NCI-H2081 treated with DMSO at 0.1 percent for 48 hours (cell line): ENCODE measurements at places on chromosomes 13 and 19.

- no peak for DNase-seq
Measured at GRCh38 chr19:30556230-30556711, 184.1 kb downstream of the ZNF536 start.

- no peak for DNase-seq
Measured at GRCh38 chr19:50759886-50760285, 10.4 kb upstream of the GPR32 start.

- DNase-seq = no peak
Measured at GRCh38 chr13:75365724-75366173, 116.2 kb downstream of the TBC1D4 start.

GRCh38 chr13:92954746-92955145 is 271.9 kb upstream of the GPC6 start:
- no peak for DNase-seq

- no peak for DNase-seq
Measured at GRCh38 chr13:111202156-111202621, 87.1 kb downstream of the ARHGEF7 start.

GRCh38 chr13:98309569-98310335 is 132.7 kb upstream of the RNF113B start:
- DNase-seq = no peak

- DNase-seq = no peak
Measured at GRCh38 chr19:29528350-29528945, 2.7 kb downstream of the VSTM2B start.

DNA sequence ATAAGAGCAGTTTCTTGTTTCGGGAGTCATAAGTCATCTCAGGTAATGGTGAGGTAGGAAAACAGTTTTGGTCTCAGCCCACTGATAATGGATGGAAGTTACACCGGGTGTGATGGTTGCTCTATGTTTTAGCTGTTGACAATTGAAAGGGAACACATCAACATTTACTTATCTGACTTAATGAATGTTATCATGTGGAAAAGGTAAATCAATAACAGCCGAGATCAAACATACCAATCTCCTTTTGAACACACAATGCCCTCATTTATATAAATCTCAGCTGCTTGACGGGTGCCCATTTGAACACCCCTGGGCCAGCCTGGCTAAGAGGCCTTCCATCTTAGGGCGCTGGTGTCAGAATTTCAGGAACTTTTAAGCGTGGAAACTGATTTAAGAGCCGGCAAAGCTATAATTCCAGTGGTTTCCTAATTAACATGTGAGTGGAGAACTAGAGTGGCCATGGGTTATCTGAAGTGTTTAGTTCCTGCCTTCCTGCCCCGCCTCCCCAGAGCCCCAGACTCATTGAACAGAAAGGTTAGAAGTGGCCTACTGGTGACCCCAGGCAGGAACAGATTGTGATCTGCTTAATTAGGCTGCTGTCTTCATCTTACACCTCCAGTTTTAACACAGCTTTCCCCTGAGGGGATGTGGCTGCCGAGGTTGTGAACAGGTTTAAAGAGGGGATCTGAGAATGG is 572.7 kb downstream of the FGF9 start:
- no peak for DNase-seq

DNA sequence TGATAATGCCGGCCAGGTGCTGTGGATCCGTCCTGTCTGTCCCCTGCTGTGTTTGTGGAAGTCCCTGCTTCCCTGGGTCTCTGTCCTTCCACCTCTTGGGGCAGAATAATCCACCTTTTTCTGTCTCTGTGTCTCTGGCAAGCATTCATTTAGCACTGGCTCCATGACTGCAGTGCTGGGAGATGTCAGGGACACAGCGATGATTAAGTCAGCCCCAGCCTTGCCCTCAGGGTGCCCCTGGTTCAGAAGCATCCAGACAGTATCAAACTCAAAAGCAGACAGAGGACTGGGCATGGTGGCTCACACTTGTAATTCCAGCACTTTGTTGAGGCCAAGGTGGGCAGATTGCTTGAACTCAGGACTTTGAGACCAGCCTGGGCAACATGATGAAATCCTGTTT is 1.5 kb downstream of the HIPK4 start:
- no peak for DNase-seq

GRCh38 chr13:38755793-38756192 is 68.9 kb downstream of the FREM2 start:
- DNase-seq = peak; percentile 48

- DNase-seq = no peak
Measured at GRCh38 chr19:29247872-29248271, 34.9 kb upstream of the UQCRFS1 start.

GRCh38 chr13:89490661-89491060 is 1819.5 kb downstream of the SLITRK5 start:
- no peak for DNase-seq

DNA sequence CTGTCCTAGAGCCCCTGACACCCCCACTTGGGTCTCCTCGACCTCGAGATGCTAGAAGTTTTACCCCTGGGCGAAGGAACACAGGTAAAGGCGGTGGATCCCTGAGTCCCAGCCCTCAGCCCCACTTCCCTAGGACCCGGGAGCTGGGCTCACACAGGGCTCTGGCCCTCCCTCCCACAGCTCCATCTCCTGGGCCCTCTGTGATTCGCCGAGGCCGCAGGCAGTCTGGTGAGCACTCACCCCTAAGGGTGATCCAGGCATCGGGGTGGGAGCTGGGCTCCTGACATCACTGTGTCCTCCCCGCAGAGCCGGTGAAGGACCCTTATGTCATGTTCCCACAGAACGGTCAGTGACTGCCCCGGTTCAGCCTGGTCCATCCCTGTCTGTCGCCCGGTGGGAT is 8.3 kb downstream of the PLEKHG2 start:
- DNase-seq = no peak

- no peak for DNase-seq
Measured at GRCh38 chr19:14683439-14683838, 6.4 kb upstream of the ZNF333 start.

GRCh38 chr13:86282442-86282841 is 483.2 kb upstream of the SLITRK6 start:
- DNase-seq = no peak

- DNase-seq = no peak
Measured at GRCh38 chr13:46587807-46588418, 34.9 kb downstream of the LRCH1 start.

DNA sequence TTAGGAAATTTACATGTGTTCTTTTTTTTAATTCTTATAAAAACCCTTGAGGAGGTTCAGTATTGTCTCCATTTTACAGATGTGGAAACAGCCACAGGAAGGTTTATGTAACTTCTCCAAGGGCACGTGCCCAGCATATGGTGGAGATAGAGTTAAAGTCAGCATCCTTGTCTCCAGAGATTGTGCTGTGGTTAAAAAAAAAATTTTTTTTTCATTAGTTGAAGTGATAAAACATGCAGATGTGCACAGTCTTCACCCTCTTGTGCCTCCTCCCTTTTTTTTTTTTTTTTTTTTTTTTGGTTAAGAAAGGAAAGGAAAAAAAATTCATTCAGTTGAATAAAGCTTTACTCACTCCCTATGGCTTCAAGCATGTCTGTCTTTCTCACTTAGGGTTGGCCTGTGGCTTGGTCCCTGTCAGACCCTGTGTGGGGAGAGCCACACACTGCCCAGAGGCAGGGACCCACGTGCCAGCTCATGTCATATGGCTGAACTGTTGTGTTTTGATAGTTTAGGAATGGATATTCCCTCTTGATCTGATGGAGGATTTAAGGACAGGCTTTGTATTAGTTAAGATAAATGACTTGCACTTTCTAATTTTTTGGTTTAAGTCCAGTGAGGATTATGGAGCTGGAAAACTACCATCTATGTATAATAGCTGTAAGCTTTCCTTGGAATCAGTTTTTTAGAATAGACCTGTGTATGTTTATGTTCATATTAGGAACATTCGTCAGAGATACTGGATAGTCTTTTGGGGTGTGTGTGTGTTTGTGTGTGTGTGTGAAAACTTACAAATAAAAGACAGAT is 19.3 kb downstream of the RNASEH2B start:
- no peak for DNase-seq

- no peak for DNase-seq
Measured at GRCh38 chr13:34941436-34941834, 635 bp upstream of the NBEA start.

DNA sequence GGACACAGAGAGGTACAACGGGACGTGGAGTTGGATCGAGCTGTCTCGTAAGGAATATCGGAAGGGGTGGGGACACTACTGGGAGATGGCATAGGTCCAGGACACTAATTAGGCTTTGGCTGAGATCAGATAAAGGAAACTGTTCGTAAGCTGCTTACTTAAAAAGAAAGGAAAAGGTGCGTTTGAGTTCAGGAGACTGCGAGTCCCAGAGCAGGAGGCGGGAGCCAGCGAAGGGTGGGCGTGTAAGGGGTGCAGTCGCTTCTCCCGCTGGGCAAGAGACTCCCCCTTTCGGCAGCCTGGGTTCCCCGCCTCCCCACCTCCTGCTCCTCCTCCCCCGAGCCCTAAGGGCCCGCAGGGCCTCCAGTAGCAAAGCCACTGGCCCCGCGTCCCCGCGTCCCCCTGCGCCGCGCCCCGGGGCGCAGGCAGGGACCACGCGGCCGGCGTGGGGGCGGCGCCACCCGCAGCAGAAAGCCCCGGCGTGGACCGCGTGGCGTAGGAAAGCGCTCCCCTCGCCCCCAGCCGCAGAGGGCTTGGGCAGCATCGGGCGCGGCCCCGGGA is 547 bp downstream of the ABCC4 start:
- DNase-seq = no peak

- no peak for DNase-seq
Measured at GRCh38 chr19:30333291-30334065, 38.7 kb upstream of the ZNF536 start.

DNA sequence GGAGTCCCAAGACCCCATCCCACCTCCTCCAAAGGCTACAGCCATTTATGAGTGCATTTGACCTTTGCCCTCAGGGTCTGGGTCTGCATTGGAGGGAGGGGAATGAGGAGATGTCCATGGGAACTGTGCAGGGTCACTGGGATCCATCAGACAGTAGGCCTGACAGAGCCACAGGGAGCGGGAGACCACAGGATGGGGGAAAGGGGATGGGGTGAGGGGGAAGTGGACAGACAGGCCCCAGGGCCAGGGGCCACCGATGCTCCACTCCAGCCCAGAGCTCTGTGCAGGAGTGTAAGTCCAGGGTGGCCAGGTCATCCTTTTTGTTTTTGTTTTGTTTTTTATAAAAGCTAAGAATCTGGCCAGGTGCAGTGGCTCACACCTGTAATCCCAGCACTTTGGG is 82.5 kb downstream of the CHST8 start:
- no peak for DNase-seq
